ENCODE measurements at places on chromosomes 4 and X.

- DNase-seq: no peak
Observed at GRCh38 chr4:106083065-106083464, 187.8 kb downstream of the NPNT start.

DNA sequence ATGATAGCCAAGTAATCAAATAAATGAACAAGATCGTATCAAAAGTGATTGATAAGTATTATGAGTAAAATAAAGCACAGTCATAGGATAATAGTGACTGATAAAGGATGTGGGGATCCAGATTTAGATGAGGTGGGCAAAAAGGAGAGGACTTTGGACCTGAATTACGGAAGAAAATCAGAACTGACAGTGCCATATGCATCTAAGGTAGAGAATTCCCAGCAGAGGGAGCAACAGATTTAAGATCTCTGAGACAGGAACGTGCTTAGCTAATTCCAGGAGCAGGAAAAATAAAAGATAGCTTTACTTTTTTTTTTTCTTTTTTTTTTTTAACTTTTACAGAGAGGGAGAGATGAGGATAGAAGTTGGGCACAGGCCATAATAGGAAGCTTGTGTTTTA, 189.9 kb downstream of the NWD2 start:
- no peak for DNase-seq

DNA sequence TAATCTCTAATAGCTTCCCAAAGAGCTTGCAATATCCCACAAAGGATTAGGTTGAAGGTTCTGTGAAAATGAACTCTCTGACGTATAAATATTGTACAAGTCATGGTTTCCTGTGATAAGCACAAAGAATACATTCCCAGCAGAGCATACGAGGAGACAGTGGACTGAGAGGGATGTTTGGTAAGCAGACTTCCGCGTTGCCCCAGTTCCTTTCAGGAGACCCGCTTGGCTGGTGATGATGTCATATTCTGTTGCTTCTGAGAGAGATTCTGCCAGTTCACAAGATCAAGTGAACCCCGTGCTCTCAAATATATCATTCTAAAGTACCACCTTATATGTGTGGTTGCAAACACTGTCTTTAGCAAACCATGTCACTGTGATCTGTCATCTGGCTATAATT, 323.9 kb upstream of the CASK start:
- no peak for DNase-seq

GRCh38 chrX:19682712-19683331, 167.5 kb upstream of the MAP3K15 start:
- DNase-seq: peak; percentile 0

DNA sequence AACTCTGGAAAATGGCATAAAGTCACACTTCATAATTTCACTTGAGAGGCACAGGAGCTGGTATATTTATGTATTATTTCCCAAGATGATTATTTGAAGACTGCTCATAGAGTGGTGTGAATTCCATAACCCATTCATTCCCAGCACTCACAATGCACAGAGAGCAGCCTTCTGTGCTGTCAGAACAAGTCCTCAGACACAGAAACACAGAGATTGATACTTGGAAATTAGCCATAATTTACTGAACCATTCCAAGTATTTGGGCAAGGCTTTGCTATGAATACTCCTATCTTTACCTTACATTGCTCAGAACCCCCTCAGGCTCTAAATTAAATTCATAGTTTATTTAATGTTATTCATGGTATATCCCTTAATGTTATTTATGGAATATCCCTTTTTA, 53.6 kb downstream of the PABPC4L start:
- DNase-seq: no peak

DNA sequence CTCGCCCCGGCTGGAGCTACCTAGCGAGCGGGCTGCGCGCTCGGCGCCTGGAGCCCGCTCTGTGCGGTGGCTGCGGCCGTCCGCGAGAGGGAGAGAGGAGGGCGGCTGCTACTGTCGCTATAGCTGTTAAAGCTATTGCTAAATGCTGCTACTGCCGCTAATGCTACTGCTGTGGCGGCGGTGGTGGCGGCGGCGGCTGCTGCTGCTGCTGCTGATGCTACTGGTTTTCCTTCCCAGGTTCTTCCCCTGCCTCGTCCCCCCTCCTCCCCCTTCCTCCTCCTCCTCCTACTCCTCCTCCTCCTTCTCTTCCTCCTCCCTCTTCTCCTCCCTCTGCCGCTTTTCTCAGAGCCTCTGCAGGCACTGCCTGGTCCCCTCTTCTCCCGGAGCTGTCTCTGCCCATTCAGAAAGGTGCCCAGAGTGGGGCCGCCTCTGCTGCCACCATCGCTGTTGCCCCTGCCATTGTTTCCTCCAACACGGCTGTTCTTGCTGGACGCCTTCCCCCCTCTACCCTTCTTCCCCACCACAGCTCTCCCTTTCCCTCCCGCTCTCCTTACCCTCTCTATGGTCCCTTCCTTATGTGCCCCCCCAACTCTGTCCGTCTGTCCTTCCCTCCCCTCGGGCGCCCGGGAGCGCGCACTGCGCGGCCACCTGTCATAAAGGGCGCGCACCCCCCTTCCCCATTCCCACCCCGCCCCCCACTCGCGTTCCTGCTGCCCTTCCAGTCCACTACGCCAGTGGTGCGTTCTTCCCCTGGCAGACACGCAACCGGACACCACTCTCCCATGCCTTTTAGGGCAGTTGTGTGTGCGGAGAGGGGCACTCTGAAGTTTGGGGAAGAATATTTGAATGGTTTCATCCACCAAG, at the start of gene NEXMIF:
Gene NEXMIF, minus strand, starts transcription at position 228 of the 864 bp plus-strand sequence.
- DNase-seq: no peak

DNA sequence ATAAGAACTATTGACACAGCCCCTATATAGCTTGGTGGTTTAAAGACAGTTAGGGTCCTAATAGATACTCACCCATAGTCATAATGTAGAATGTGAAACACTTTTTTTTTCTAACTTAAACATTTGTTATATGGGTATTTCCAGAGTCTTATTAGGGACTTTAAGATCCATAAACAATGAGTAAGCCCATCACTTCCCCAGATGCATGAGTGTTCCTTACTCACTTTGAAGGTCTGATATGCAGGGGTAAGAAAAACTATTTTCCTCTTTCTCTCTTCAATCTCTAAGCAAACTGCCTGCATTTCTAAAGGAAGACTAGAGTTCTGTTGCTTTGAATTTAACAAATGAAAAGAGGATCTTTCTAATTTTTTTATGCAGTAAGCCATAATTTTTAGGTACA, 443.6 kb upstream of the PITX2 start:
- no peak for DNase-seq

- no peak for DNase-seq
Observed at GRCh38 chr4:6693231-6694176, at the start of gene S100P. Gene S100P, plus strand, starts transcription at chr4:6693878. Its CDS starts 55 bp downstream, at chr4:6693933.

GRCh38 chrX:72100824-72101351, 30.8 kb downstream of the RTL5 start:
- DNase-seq: peak; percentile 24

DNA sequence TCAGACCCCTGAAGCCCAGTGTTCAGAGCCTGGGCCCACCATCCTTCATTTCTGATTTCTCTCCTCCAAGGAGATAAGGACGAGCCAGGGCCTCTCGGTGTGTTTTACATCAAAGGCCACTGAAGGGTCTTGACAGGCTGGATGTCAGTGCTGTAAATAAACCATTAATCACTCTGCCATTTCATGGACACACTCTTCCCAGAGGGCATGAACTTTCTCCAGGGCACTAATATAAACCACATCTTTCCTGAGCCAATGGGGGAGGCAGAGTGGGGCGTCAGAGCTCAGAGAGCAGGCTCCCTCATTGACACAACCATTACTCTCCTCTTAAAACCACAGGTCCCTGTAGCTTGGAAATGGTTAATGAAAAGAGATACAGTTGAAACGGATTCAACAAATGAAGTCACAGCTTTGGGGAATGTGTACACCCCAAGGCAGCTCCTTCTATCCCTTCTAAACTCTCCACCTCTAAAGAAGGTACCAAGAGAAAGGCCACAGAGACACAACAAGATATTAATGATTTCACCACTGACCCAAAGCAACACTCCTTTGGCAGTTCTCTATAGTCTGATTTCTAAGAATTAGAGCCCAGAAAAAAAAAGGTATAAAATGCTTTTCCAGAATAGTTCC, 200.6 kb downstream of the CHIC2 start:
- no peak for DNase-seq

GRCh38 chr4:64613046-64613445, 203.8 kb upstream of the TECRL start:
- DNase-seq: no peak

- no peak for DNase-seq
Observed at GRCh38 chr4:181372014-181372413, 871.2 kb upstream of the TENM3 start.

GRCh38 chr4:6141554-6141953, 58.8 kb downstream of the JAKMIP1 start:
- DNase-seq: no peak

GRCh38 chr4:8221476-8221875, 22.4 kb downstream of the SH3TC1 start:
- no peak for DNase-seq

DNA sequence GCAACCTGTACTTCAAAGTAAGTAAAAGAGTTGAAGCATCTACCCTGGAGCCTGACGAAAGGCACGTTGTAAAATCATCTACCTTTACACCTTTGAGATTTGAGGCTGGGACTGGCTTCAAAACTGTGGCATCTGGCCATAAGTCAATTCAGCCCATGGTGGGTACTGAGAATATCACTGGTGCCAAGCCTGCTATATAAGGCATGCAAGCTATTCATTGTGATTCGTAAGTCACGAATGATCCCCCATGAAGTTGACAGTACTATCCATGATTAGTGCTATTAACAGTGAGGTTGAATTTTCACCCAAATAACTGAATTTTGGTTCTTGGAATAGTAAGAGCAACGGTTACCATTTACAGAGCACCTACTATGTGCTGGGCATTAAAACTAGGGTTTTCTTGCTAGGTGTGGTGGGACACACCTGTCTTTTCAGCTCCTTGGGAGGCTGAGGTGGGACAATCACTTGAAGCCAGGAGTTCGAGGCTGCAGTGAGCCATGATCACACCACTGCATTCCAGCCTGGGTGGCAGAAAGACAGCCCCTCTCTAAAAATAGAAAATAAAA, 39.8 kb downstream of the IRF2 start:
- no peak for DNase-seq

DNA sequence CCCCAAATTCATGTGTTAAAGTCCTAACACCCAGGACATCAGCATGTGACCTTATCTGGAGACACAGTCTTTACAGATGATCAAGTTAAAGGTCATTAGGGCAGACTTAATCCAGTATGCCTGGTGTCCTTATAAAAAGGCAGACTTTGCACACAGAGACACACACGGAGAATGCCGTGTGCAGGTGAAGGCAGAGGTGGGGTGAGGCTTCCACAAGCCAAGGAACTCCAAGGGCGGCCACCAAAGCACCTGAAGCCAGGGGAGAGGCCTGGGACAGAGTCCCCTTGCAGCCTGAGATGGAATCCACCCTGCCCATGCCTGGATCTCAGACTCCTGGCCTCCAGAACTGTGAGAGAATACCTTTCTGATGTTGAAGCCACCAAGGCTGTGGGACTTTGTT, 26.1 kb upstream of the SORCS2 start:
- DNase-seq: no peak

DNA sequence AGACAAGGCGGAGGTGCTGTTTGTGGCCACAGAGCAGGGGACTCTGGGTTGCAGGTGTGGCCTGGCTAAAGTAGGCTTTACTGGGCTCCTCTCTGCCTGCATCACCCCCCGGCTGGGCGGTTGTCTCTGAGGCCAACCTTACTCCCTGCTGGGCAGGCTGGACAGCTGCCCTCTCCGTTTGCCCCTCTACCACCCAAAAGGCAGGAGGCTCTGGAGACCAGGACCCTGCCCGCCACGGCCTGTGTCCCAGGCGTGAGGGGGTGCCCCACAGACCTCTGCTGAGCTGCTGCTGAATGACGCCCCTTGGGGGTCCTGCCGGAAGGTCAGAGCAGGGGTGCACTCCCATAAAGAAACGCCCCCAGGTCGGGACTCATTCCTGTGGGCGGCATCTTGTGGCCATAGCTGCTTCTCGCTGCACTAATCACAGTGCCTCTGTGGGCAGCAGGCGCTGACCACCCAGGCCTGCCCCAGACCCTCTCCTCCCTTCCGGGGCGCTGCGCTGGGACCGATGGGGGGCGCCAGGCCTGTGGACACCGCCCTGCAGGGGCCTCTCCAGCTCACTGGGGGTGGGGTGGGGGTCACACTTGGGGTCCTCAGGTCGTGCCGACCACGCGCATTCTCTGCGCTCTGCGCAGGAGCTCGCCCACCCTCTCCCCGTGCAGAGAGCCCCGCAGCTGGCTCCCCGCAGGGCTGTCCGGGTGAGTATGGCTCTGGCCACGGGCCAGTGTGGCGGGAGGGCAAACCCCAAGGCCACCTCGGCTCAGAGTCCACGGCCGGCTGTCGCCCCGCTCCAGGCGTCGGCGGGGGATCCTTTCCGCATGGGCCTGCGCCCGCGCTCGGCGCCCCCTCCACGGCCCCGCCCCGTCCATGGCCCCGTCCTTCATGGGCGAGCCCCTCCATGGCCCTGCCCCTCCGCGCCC, 920 bp downstream of the HTT-AS start:
- no peak for DNase-seq

DNA sequence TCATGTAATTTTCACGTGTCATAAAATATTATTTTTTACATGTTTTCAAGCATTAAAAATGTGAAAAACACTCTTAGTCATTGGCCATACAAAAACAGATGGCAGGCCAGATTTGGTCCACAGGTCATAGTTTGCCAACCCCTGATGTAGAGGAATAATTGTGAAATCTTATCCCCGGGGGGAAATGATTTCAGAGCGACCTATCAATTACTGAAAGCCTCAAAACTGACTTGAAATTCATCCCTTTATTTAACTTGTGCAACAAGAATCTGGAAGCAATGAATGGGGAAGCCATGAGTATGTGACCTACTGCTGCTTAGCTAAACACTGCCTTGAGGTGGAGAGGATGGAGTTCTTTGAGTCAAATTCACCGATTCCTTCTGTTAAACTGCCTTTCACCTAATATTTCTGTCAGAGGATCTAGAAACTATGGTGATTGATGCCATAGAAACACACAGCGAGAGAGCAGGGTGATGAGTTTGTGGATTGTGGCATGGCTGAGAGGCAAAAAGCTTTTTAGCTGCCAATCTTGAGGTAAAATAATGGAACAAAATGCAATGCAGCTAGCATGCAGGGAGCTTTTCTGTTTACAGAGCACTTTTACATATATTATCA, 30.3 kb upstream of the BRS3 start:
- no peak for DNase-seq

DNA sequence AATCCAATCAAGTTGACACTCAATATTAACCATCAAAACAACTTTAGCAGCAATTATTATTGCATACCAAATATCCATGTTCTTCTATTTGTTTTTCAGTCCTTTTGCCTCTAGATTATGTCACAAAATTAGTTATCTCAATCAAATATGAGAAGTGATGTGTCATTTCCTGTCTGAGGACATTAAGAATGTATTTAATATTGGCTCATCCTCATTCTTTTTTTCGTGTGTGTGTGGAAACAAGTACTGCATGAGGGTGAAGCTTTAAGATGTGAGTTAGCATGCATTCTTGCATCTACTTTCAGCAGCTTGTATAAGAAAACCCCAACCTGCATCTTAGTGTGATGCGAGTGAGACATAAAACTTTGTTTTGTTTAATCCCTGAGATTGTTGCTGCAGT, 301.4 kb downstream of the GRIA2 start:
- no peak for DNase-seq
